ENCODE measurements at places on chromosomes 11 and 22.

GRCh38 chr11:109756951-109757350 is 335.0 kb downstream of the C11orf87 start:
- no peak for DNase-seq

DNA sequence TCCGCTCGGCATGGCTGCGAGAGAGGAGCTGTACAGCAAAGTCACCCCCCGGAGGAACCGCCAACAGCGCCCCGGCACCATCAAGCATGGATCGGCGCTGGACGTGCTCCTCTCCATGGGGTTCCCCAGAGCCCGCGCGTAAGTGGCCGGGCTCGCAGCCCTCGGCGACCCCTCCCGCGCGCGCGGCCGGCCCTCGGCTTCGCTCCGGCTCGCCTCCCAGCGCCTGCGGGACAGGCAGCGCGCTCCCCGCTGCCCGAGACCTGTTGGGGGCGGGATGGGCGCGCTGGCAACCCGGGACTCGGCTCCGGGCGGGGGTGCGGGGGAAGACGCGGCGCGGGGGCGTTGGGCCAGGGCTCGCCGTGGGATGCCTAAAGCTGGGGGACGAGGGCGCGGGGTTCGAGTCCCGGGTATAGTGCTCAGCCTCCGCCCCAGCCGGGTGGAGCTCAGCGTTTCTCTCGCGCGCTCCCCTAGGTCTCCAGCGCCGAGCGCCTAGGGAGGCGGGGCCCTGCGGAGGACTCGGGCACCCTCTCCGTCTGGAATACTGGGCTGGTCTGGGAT is 630 bp downstream of the UBASH3B start:
- DNase-seq = peak; percentile 68

DNA sequence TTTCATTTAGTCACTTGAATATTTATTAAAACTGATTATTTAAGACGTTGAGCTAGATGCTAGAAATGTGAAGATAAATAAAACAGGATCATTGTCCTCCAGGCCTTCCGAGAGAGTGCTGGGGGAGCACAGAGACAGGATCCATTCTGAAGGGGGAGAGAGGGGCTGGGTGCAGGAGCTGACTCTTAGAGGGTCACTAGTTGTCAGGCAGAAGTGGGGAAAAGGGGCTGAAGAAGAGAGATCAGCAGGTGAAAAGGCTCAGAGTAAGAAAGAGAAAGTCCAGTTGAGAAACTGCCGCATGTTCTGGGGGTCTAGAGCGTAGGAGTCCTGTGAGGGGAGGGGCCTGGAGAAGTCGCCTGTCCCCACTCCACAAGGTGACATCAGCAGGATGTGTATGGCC is 206.2 kb upstream of the SNX19 start:
- DNase-seq = no peak

DNA sequence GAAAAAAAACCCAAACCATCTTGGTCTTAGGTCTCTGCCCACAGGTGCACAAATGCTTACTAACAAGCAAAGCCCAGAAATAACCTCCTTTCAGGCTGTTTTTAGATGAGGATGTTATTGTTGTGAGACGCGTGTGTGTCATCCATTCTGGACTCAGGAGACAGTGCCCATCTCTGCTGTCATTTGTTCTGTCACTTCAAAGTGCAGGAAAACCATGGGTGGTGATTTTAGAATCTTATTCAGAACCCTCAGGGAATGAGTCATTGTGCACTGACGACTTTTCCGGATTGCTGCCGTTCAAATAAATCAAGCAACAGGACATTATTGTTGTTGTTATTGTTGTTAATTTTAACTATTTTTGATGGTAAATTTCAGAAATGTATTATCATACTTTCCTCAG is 110.3 kb downstream of the LRRC32 start:
- DNase-seq = peak; percentile 74

DNA sequence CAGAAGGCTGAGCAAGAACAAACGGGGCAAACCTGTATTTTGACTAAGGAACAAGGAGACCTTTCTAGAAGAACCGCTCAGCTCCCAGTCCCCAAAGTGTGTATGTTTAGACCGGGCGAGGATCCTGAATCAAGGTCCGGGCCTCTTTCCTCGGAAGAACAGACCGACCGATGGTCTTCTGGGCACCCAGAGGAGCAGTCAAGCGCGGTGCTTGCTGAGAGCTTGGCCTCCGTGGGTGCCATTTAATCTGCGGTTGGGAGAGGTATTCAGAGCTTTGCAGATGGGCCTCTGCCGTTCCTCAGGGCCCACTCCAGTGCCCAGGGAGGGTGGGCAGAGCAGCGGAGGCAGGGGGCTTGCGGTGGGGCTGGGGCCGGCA is 26.5 kb upstream of the ATXN10 start:
- DNase-seq = no peak

DNA sequence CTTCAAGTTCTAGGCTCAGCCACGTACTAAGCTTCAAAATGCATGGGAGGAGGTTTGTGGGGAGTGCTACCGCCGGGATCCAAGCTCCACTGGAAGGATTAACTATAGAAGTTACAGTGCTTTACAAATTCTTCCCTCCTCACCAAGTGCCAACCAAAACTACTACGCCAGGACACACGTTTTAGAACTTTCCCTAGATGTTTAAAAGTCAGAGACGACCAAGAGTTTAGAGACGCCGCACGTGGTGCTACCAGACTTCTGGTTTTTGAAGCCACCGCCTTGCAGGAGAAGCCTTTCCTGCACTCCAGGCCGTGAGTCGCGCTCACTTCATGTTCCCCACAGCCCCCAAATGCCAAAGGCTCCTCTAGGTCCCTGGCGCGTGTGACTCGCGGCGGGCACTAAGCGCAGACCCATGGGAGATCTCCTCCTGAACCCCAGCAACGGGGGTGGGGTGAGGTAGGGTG is 734 bp downstream of the SNU13 start:
- DNase-seq = peak; percentile 27

- no peak for DNase-seq
Measured at GRCh38 chr22:21834869-21835268, 32.6 kb downstream of the MAPK1 start.

GRCh38 chr11:68891351-68891948 is 12.2 kb downstream of the MRPL21 start:
- DNase-seq = no peak

- DNase-seq = no peak
Measured at GRCh38 chr22:40335358-40335757, 10.9 kb upstream of the ADSL start.

- peak; percentile 83 for DNase-seq
Measured at GRCh38 chr11:1829039-1829820, 5.6 kb upstream of the SYT8 start.

- DNase-seq = peak; percentile 55
Measured at GRCh38 chr11:75667831-75668450, 897 bp downstream of the MAP6 start.

- DNase-seq = no peak
Measured at GRCh38 chr11:93606721-93607120, 54.8 kb upstream of the CEP295 start.

DNA sequence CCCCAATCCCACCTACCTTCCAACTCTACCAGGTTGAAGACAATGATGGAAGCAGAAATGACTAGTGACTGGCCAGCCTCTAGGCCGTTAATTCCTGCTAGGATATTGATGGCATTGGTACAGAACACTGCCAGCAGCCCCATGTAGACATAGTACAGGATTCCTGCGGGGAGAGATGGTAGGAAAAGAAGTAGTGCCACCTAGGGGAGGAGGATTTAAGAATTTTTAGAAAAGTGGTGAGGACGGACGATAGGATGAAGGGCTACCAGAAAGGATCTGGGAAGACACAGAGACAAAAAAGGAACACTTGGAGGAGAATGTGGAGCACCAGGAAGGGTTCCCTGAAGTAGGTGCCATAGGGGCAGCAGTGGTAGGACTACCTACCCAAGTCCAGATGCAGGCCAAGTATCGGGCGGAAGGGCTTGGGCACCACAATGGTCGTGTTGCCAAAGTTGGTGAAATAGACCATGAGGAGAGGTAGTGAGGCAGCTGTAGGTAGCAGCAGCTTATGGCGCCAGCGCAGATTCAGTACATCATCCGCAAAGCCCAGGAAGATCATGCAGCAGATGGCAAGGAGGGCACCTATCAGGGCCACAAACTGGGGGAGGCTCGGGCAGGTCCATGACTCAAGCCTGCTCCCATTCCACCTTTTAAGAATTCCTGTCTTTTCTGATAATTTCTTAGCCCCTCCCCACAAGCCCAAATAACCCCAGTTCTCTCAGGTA is 1.2 kb downstream of the DPAGT1 start:
- peak; percentile 57 for DNase-seq

- no peak for DNase-seq
Measured at GRCh38 chr22:31620756-31621480, 41.1 kb downstream of the PISD start.

DNA sequence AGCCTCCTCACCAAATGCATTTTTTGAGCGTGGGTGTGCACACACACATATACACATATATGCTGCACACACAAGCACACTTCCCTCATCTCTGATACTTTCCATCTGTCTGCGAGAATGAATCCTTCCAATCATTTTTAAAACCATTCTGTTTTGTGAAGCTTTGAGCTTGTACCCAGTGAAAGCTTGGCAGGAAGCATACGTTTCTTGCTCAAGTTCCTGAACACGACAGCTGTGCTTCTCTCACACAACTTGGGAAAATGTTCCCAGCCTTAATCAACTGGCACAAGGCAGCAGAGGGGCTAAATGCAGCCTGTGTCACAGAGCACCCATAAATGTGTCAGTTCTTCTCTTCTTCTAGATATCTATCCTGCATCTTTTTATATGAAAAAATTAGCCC is 524.0 kb upstream of the KIRREL3 start:
- no peak for DNase-seq

- DNase-seq = no peak
Measured at GRCh38 chr11:128422576-128423370, 164.6 kb downstream of the ETS1 start.

DNA sequence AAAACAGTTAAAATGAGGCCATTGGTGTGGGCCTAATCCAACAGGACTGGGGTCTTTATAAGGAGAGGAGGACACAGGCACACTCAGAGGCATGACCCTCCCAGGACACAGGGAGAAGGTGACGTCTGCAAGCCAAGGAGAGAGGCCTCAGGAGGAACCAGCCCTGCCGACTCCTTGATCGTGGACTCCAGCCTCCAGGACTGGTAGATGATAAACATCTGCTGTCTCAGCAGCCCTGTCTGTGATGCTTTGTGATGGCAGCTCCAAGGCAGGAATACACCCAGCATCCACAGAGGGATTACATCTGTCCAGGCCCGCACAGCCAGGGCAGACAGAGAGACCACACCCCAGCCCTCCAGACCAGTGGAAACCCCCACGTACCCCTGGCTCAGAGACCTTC is 18.4 kb downstream of the CDKN1C start:
- DNase-seq = no peak

DNA sequence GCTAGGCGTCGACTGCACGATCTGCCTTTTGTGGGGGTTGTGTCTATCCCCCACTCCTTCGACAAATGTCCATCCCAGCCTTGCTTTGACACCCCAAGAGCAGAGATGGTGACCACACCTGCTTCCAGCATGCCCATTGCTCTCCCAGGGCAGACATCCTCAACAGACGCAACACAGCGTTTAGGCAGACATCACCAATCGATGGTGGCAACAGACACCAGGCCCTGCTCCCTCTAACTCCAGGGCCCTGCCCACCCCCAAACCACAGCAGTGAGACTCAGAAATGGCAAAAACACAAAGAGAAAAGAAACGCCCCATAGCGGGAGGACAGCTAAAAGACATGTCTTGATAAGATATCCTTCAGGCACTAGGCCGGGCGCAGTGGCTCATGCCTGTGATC is 150.9 kb downstream of the CRYBB2 start:
- no peak for DNase-seq

DNA sequence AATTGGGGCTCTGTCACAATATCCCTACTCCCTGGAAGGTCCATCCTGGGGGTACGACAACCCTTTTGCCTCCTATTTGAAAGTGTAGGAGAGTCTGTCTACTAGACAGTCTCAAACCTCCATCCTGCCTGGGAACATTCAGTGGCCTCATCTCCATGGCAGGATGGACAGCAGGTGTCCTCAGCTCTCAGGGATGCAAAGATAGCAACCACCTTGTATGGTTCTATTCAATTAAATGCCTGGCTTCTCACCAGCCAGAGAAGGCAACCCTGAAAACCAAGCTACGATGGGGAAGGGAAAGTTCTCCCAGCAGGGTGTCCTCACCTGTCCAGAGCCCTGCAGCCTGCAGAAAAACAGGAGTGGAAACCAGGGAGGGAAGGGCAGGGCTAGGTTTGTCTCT is 164.9 kb downstream of the MIAT start:
- no peak for DNase-seq

- DNase-seq = peak; percentile 28
Measured at GRCh38 chr11:118522571-118523072, 4.7 kb upstream of the TTC36 start.

DNA sequence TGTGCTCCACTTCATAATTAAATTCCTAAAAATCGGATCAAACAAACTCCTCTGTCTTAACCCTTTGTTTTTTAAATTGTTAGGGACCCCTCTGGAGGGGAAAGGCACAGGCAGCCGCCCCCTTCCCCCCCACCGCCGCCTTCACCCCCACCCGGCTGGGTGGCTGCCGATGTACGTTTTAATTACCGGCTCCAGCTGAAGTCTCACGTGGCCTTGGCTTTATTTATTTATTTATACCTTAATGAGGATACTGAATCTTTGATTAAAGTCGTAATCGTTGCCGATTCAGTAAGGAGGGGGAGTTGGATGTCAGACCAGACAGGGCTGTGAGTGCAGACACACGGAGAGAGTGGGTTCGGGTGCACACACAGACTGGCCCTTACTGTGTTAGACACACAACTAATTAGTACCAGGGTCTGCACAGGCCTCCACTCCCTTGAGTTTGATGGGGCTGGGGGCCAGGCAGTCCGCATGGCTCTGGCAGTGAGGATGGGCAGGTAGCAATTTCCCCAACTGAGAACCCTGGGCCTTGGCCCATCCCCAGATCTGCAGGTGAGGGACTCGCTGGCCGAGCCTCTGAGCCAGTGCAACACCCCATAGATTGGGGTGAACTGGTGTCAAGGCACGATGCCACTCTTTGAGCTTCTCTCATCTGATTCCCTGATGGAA is 51.3 kb upstream of the NNMT start:
- no peak for DNase-seq

DNA sequence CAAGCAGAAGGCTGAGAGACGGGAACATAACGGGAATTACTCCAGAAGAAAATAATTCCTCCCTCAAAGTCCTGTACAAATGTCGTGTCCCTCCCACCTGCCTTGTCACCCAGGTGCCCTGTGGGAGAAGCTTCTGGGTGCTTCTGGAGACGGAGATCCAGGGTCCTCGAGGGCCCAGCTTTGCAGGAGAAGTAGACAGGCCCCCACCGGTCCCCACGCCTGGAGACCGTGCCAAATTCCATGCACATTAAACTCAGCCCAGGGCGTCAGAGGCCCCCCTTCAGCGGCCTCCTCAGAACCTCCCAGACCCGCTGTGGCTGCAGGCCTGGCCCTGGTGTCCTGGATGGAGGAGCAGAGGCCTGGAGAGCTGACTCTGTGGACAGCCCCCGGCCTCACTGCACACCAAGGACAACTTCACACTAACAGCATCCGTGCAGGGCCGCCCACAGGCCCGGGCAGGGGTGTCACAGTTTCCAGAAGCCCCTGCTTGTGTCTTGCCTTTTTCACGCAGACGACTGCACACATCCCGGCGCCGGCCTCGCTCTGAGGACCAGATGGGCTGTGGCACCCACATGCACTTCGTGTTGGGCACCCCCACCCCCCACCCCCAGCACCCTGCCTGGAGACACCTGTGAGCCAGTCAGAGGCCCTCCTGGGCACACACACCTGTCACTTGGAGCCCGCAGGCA is 734.3 kb downstream of the BRD1 start:
- no peak for DNase-seq

- DNase-seq = no peak
Measured at GRCh38 chr22:45908961-45909360, 68.0 kb downstream of the WNT7B start.

- DNase-seq = no peak
Measured at GRCh38 chr11:5937868-5938602, 4.0 kb upstream of the OR56A3 start.

GRCh38 chr11:86636275-86636674 is 36.1 kb downstream of the ME3 start:
- DNase-seq = peak; percentile 80

All from fibroblast of skin of back (primary cell).